ENCODE measurements at places on chromosomes 12 and 14.

DNA sequence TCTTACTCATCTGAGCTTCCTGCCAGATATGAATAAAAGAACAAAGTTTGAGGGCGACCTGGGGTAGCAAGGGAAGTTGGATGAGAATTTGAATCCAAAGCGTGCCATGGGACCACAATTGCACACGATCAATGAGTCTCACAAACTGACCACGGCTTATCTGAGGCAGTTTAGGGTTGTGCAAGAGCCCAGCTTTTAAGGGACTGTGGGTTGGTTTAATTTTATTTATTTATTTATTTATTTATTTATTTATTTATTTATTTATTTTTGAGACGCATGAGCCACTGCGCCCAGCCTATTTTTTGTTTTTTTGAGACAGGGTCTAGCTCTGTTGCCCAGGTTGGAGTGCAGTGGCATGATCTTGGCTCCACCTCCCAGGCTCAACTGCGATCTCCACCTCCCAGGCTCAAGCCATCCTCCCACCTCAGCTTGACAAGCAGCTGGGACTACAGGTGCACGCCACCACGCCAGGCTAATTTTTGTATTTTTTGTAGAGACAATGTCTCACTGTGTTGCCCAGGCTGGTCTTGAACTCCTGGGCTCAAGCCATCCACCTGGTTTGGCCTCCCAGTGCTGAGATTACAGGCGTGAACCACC lies 1.1 kb downstream of the AMDHD1 start:
- no peak for DNase-seq

DNA sequence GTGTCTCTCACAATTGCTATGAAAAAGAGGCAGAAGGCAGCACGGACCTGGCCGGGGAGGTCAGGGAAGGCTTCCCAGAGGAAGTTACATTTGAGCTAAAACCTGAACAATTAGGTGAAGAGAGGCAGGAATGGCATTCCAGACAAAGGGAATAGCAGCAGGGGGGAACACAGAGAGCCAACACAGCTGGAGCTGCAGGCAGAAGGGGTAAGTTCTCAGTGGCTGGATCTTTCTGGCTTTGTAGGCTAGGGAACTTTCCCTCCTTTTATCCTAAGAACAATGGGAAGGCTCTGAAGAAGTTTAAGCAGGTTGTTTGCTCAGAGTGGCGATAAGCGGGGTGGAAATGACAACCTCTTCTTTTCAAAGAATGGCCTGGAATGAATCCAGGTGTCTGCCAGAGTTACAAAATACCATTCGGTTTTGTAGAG lies 100.0 kb downstream of the PRIMA1 start:
- no peak for DNase-seq

DNA sequence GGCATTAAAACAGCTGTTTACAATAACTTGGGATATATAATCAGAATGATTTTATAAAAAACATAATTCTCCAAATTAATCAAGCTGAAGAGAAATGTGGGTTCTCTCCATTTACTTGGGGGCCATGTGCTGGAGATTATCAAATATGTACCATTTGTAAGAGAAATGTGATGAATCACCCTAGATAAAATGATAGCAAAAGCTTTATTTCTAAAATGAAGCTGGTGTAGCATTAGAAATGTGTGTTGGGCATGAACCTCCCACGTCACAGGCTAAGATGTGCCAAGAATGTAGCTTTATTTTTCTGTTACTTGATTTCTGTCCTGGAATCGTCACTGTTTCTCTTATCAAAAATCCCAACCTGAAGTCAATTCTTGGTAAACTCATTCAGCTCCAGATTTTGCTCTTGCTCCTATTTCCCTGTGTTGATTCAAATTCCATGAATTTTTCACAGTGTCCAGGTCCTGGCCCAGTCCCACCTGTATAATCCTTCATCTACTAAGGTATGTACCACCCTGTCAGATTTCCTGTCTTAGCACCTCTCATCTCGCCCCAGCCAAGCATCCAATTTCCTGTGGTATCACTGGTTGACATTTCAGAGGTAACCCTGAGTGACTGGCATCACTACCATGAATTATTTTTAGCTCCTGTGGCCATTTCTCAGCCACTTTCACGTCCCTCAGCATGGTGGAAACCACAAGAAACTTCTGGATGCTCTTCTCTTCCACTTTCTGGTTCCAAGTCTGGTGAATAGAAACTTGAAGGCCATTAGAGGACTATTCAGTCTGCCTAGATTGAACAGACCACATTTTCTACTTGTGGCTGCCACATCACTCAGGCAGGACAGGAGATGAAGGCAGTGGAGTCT lies 103.6 kb upstream of the FLRT2 start:
- no peak for DNase-seq

GRCh38 chr12:131147894-131148293 lies 194.2 kb downstream of the ADGRD1 start:
- DNase-seq: no peak

GRCh38 chr12:55670276-55670675 lies 33.6 kb downstream of the OR10P1 start:
- DNase-seq: no peak

DNA sequence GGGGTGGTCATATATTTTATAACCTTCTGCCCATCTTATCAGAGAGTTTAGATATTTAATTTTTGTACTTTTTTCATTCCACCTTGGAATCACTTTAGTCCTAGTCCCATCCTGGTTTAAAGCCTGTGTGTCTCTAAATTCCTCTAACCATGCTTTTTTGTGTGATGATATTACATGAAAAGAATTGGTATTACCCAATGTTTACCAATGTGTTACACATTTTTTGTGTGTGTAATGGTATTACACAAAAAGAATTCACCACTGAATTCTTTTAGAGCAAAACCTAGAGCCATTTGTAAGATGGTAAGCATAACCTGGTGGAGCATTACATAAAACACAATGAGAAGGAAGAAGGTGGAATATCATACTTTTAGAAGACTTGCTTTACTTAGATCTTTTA lies 77.5 kb downstream of the FAR2 start:
- DNase-seq: peak; percentile 52

DNA sequence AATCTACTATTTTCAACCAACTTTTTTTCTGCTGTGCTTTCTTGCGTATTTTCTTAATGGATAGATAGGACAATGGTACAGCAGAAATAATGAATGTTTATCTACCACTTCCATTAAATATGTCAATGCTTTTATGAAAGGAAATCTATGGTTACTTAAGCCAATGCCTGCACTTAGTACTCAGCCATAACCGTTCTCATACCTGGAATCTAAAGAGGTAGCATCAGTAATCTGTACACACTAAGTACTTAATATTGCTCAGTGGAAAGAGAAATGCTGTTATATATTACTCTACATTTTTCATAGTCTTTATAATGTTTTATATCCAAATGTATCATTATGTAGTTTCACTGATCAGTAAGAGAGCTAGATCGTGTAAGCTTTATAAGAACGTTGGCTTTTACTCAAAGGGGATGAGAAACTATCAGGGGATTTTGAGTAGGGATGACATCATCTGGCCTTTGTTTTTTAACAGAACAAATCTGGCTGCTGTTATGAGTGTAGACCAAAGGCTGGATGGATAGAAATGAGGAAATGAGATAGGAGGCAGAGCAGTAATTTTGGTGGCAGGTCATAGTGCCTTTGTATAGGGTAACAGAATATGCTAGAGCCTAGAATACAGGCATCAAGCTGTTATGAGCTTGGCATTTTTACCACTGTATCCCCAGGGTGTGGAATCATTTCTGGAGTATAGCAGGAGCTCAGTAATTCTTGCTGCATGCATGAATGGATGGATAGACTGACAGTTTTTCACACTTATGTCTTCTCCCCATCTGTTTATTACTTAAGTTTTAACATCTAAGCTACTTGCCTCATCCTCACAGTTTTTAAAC lies 34.0 kb downstream of the ALG10B start:
- no peak for DNase-seq

DNA sequence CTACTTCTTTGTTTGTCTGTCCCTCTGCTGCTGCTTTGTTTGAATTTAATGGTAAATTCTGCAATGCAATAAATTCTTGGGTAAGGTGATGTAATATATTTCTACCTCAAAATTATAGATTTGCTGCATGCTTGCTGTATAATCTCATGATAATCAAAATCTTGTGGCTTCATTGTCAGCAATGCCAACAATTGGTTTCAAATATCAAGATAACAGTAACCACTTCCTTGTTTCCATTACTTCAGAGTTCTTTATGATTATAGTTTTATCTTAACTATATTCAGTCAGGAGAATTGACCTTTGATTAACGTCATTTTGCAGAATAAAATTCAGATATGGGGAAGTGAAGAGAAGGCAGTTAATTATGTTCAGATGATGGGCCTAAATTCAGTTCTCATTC lies 30.2 kb upstream of the RNU6-8 start:
- DNase-seq: no peak

- peak; percentile 90 for DNase-seq
Observed at GRCh38 chr14:68941820-68942219, 37.3 kb downstream of the ACTN1 start.

- DNase-seq: peak; percentile 94
Observed at GRCh38 chr12:113766879-113767878, 198.9 kb downstream of the RBM19 start.

GRCh38 chr12:80837342-80837978 lies 100.3 kb downstream of the LIN7A start:
- DNase-seq: peak; percentile 75

DNA sequence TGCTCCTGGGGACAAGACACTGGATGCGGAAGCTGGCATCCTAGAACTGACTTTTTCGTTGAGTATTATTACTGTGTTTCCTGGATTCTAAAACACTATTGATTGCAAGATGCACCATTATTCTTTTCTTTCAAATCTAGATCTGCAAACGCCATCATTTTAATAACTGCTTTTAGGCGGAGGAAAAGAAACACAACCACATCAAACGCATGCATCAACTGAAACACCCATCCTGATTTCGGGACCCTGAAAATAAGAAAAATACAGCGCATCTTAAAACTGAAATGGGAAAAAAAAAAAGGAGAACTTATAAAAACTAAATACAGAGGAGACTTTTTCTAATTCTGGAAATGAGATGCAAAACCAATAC lies 103.7 kb upstream of the MAX start:
- DNase-seq: no peak

- no peak for DNase-seq
Observed at GRCh38 chr14:72889366-72889765, 4.5 kb downstream of the DPF3 start.

DNA sequence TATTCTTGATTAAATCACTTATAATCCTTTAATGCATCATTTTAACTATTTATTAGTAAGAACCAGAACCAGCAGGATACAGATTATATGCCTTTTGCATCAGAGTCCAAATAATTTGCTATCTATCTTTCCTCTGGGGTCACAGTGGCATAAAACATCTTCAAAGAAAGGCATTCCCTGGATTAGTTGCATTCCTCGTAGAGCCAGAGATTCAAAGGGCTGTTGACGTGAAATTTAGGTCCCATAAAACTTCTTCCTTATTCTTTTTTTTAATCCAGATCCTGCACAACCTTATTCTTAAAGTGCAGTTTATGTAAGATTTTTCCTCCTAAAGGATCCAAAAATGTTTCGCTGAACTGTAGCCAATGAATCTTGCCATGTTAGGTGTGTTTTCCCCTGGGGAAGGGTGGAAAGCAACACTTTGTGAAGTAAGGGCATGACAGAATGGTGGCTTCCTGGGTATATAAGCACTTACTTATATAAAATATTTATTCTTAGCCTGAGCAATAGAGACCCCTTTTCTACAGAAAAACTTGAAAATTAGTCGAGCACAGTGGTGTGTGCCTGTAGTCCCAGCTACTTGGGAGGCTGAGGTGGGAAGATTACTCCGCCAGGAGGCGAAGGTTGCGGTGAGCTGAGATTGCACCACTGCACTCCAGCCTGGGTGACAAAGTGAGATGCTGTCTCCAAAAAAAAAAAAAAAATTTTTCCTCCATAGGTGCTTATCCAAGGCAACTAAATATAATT lies 208.7 kb downstream of the PCNX1 start:
- no peak for DNase-seq

DNA sequence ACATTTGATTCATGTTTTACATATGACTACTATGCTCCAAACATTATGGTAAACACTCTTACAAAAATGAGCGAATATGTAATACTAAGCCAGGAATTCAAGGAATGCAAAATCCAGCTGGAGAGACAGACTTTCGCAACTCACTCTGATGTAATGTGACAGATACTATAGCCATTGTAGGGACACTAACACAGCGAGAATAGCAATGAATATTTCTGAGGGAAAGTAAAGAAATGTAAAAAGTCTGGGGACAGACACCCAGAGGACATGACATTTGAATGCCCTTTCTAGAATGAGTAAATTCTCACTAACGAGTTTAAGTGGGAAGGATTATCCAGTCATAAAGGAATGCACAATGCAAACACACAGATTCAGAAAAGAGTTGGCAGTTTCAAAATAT lies 121.9 kb downstream of the PIK3C2G start:
- DNase-seq: peak; percentile 92

DNA sequence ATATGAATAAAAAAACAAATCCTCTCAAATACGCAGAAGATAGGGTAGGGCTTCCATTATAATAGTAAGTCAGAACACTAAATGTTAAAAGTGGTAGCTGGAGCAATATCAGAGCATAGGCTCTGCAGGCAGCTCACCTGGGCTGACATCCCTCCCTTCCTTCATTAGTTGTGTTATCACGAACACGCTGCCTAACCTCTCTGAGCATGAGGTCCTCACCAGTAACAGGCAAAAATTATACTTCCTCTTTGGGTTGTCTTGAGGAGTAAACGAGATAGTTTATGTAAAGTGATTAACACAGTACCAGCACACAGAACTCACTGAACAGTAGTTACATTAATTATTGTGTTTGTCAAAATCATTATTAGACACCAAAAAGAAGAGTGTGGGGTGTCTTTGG lies 154.3 kb downstream of the STXBP6 start:
- no peak for DNase-seq
